NCI-H1436 treated with DMSO at 0.1 percent for 48 hours (cell line): ENCODE measurements at places on chromosomes 3 and 15.

DNA sequence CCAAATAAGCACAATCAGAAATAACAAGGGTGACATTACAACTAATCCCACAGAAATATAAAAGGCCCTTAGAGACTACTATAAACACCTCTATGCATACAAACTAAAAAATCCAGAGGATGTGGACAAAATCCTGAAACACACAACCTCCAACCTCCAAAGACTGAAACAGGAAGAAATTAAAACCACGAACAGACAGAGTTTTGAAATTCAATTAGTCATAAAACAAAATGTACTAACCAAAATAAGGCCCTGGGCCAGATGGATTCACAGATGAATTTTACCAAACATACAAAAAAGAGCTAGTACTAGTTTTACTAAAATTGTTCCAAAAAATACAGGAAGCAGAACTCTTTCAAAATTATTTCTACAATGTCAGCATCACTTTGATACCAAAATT, 1043.6 kb downstream of the DIPK2A start:
- no peak for DNase-seq

GRCh38 chr15:79904271-79904670, 7.5 kb upstream of the MTHFS start:
- DNase-seq = no peak

- DNase-seq = no peak
Observed at GRCh38 chr3:126058666-126059065, 25.3 kb downstream of the SLC41A3 start.

DNA sequence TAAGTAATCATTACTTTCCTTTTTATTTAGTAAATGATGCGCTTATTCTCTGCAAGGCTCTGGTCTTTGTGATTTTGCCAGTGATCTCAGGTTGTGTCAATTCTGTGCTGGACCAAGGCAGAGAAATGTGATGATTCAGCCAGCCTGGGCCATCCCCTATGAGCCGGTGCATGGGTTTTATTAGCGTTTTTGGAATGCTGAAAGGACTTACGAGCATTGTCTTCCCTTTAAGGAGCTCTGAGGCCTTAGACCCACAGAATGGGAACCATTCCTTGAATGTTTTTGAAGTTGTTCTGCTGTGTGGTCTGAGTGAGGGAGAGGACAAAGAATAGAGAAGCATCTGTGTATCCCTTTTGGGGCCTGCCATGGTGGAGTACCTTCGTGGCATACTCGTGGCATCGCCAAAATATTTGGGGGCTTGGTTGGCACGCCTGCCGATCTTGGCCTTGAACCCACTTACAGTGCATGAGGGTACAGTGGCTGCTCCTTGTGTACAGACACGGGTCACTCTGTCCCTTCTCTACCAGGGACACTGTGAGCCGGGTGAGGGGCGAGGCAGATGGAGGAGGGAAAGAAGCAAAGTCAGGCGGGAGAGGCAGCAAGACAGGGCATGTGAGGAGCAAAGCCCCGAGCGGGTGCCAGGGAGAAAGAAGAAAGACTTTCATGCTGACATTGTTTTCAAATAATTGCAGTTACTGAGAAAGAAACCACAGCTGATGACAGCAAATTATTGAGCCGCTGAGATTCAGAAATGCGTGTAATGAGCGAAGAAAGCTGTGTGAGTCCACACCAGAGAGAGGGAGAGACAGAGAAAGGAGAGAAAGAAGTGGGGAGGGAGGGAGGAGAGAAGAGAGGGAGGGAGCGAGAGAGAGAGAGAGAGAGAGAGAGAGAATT, 269.4 kb upstream of the RGMA start:
- DNase-seq = no peak

DNA sequence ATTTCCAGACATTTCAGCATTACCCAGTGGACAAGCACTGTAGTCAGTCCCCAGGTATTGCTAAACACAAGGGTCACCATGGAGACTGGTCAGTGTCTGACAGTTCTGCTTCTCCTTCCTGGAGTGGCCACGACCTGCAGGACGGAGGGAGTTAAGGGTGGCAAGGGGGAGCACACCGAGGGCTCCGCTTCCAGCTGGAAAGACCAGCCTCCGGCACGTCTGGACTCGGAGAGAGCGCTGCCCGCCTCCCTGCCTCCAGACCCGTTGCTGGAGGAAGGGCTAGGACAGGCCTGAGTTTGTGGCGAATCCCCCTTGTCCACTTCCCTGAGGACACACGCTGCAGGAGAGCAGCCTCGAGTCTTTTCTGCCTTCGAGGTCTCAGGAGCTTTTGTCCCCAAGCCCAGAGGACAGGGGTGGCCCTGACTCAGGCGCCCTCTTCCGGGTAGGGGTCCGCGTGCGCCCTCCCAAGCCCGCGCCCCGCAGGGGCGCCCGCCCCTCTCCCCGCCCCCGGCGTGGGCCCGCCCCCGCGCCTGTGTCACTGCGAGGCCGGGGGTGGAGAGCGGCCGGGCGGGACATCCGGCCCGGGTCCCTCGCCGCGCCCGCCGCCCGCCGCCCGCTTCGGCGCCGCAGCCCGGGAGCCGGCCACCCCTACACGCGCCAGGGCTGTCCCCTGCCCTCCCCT, at the start of gene CHST14:
TSS of gene CHST14 (plus strand) at position 562 of the 682 bp plus-strand sequence. CDS start 230 bp downstream, outside the sequence.
- no peak for DNase-seq
